ENCODE measurements at places on chromosomes 7 and 10. TPM values are rescaled to one million over a fixed set of nuclear protein-coding genes. Genes with fewer than 3 reads are reported as not detected.

- DNase-seq, result peak; percentile 88
Observed at GRCh38 chr10:125084191-125084613, 76.2 kb downstream of the CTBP2 start.

PPP1R17 gene
- total RNA-seq, result not detected

DNA sequence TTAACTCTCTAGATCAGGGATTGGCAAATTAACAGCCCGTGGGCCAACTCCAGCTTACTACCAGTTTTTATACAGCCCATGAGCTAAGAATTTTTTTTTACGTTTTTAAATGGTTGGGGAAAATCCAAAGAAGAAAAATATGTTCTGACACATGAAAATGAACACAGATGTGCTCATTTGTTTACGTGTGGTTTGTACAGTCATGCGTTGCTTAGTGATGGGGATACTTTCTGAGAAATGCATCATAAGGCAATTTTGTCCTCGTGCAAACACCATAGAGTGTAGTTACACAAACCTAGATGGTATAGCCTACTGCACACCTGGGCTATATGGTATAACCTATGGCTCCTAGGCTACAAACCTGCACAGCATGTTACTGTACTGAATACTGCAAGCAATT, 8.3 kb upstream of the SMKR1 start:
- no peak for DNase-seq

CTAGE4 gene
- total RNA-seq, result 0.88 TPM

- DNase-seq, result no peak
Observed at GRCh38 chr10:106424054-106424453, 740.5 kb downstream of the SORCS1 start.

GRCh38 chr10:37765216-37765615, 92.2 kb downstream of the ZNF248 start:
- DNase-seq, result no peak

DNA sequence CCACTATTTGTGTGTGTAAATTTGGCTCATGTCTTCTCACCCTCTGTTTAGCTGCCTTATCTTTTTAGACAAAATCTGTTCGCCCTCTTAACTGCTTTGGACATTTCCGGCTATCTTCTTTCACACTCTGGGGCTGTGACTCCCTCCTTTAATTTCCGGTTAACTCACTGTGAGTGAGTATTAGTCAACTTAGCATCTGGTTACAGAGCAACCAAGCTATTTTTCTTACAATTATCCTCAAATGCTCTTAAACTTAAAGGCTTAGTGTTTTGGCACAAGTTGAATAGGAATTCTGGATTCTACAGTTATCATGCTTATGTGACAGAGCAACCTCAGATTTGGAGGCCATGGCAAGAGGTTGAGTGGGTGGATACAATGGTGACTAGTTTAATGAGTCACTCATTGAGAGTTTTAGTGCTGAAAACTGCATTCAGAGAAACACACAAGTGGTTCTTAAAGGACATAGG, 177.6 kb upstream of the SEMA3A start:
- no peak for DNase-seq

- DNase-seq, result no peak
Observed at GRCh38 chr7:46864716-46865115, 717.2 kb downstream of the TNS3 start.

CYP3A7 gene
- not detected for total RNA-seq

- no peak for DNase-seq
Observed at GRCh38 chr10:60189861-60190475, 199.7 kb downstream of the ANK3 start.

DMBT1 gene
- total RNA-seq, result not detected

- no peak for DNase-seq
Observed at GRCh38 chr7:1025743-1026581, 18.4 kb upstream of the GPR146 start.

ERVW-1 gene
- total RNA-seq, result not detected

GRCh38 chr10:103069453-103070331, 123.4 kb downstream of the NT5C2 start:
- no peak for DNase-seq

DNA sequence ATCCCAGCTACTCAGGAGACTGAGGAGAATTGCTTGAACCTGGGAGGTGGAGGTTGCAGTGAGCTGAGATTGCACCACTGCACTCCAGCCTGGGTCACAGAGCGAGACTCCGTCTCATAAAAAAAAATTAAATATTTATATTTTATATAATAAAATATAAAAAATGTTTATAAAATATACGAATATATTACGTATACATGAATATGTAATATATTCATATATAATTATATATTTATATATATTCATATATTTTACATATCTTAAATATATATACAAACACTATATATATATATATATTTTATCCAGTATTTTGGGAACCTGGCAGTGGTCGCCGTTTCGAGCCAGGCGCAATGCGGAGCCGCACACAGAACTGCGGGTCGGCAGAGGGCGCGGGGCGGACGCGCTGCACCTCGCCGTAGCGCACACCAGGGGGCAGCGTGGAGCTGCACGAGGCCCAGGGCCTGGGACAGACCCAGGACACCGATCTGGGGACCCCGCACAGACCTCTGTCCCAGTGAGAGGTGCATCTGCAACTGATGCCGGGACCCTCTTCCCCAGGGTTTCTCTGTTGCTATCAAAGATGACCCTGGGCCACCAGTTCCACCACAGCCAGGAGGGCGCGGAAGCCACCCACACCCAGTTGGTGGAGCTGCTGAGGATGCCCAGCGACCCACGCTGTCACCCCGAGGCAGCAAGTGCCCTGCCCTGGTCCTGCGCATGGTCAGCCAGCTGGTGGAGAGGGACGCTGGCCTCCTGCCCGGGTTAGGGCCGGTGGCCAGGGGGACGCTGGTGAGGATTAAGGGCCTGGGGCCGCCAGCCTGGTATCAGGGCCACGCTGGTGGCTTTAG, 22.7 kb downstream of the AP5Z1 start:
- no peak for DNase-seq

- DNase-seq, result no peak
Observed at GRCh38 chr10:5254488-5254887, 57.9 kb downstream of the AKR1C4 start.

GRCh38 chr7:95279417-95279816, 44.9 kb downstream of the PON1 start:
- DNase-seq, result no peak

GRCh38 chr10:118251791-118252190, 90.3 kb downstream of the FAM204A start:
- DNase-seq, result no peak

OR13A1 gene
- total RNA-seq, result not detected

- DNase-seq, result no peak
Observed at GRCh38 chr10:6838118-6838517, 258.0 kb upstream of the PRKCQ start.

GRCh38 chr7:15104411-15105092, 202.0 kb upstream of the DGKB start:
- DNase-seq, result no peak

FGL2 gene
- total RNA-seq, result 72.6 TPM

ADD3 gene
- 95.0 TPM for total RNA-seq
